ENCODE measurements at places on chromosomes 12 and 14.

DNA sequence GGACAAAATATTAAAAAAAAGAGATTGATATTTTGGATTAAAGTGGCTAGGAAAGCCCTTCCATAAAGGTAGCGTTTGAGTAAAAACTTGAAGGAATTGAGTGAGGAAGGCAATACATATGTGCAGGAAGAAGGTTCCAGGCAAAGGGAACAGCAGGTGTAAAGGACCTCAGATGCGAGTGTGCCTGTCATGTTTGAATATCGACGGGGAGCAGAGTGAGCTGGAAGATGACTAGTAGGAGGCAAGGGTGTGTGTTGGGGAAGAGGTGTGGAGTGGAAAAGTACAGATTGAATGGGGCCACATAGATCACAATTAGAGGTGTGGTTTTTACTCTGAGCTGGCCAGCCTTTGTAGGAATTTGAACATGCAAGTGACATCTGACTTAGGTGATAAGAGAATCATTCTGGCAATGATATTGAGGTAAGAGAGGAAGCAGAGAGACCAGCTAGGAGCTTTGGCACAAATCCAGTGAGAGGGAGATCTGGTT is 15.0 kb upstream of the FBXO33 start:
- DNase-seq, result no peak

DNA sequence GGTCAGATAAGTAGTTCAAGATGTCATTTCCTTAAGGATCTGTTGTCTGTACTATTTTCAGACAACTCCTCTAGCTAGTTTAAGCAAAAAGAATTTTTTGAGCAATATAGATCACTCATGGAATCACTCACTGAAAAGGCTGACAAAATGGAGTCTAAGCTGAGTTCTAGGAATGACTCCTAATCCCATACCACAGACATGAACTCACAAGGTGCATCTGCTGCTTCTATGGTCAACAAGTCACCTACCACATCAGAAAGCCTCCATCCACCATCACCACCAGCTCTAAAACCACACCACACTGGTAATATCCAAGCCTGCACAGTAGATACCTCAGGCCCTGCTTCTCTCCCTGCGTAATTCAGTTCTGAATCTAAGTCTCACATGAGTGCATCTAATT is 33.0 kb downstream of the PWP1 start:
- DNase-seq, result no peak

DNA sequence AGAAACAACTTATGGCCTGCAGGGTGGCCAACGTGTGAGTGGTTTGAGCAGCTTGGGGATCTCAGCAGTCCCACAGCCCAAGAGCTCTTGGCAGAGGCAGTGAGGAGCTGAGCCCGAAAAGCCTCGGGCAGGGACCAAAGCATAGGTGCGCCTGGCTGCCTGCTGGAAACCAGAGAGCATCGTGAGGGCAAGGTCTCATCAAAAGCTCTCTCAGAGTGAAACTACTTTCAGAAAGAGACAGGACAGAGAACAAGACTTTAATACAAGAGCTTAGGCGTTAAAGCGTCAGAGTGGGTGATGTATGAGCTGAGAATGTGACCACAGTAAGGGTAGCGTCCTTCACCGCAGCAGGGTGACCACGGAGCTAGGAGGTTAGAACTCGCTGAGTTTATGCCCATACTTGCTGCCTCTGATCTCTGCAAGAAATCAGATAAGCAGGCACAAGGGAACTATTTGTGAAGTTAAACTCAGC is 30.8 kb downstream of the LGMN start:
- no peak for DNase-seq

- DNase-seq, result no peak
Measured at GRCh38 chr12:105977236-105977635, 161.5 kb downstream of the NUAK1 start.

DNA sequence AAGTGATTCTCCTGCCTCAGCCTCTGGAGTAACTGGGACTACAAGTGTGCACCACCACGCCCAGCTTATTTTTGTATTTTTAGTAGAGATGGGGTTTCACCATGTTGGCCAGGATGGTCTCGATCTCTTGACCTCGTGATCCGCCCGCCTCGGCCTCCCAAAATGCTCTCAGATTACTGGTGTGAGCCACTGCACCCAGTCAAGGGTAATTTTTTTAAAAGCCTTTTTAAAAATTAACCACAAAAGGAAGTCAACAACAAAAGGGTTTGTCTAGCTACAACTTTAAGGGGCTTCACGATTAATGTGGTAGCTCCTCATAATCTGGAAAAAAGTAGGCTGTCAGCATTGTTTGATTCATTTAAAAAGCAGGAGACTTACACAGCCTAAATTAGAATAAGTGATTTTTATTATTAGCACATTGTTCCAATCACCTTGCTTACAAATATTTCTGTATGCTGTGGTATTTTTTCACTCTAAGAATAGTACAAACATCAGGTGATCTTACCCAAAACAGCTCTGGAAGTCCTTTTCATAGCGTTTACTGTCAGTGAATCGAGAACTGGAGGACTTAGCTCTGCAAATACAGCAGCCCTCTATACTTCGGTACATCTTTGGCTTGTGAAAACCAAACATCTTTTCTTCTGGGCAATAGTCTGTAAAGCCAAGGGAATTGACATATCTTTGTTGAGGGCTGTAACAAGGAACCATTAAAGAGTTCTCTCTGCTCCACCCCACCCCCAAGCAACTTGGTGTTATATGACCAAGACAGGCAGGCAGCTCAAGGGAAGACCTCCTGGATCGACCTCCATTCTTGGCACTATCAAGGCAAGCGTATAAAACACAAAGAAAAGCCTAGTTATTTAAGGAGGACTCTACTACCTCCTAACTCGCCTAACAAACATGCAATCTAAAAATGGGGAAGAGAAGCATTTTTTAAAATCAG is 28.1 kb downstream of the SINHCAF start:
- no peak for DNase-seq
